CD4-positive, alpha-beta T cell treated with Interleukin-4 for 1 hour (primary cell): ENCODE measurements at places on chromosomes 1 and 21.

- peak; percentile 57 for DNase-seq
Observed at GRCh38 chr1:235067396-235068157, 61.1 kb downstream of the TOMM20 start.

GRCh38 chr1:59596432-59596831, 218.3 kb upstream of the HOOK1 start:
- no peak for DNase-seq

DNA sequence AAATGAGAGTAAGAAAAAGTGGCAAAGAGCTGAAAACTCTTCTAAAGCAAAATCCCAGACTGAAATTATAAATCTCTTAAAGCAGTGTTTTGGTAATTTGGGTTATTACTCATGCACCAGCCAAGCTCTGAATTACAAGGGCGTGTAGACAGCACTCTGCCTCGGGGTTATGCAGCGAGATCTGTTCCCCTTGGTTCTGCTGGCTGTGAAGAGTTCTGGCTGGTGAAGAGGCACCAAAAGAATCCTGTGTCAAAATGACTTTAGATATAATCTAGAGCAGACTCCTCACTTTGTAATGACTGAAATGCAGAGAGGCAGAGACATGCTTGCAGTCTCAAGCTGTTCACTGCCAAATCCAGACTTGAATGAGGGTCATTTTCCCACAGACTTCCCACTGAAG, 461.8 kb upstream of the CXADR start:
- DNase-seq = no peak

DNA sequence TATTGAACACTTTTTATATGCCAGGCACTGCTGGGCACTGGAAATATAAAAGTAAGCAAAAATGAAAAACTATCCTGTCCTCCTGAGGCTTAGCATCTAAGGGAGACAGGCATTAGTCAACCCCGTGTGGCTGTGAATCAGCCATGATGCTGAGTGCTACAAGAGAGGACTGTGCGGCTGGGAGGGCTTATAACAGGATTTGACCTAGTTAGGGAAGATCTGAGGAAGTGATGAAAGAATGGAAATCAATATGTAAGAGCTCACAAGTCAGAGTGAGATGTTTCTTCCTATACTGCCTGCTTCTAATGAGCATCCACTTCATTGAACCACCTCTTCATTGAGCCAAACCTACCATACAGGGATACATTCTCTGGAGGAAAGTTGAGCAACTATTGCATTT, 15.1 kb downstream of the TRIM45 start:
- no peak for DNase-seq

DNA sequence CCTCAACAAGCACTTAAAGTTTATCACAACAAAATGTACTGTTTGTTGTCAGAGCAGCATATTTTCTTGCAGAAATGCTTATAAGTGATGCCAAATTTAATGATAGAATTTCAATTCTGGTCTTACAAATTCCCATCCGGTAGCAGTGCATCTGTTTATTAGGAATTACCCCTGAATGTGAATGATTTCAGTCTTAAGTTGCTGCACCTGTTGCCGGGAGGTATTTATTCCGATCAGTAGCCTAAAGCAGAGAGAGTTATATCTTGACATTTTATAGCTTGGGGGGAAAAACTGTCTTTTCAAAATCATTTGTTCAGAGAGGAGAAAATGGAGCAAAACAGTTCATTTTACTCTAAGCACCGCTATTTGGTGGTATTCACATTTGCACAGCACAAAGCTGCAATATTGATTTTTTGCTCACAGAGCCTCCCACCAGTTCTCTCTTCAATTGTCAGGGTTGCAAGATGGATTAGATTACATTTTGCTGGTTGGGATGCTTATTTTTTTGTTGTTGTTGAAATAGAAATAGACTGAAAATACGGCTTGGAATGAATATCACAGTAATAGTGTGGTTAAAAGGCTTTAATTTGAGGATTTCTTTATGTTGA, 98.6 kb downstream of the ADGRL2 start:
- no peak for DNase-seq

DNA sequence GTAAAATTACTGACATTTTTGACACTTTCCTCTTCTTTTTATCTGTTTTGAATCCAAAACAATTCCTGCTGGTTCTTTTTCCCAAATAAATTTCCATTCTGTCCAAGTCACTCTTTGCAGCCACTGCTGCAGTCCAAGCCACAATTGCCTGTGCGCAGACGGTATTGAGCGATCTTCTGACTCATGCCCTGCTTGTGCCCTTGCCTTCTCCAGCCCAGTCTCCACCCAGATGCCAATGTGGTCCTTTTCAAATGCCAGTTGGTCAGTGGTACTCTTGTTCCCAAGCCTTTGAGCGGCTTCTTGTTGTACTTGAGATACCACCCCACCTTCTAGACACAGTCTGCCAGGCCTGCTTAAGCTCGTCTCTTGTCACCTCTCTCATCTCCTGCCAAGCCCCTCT, 78.9 kb downstream of the CAMTA1 start:
- DNase-seq = no peak

- no peak for DNase-seq
Observed at GRCh38 chr1:238324211-238324864, 433.6 kb upstream of the ZP4 start.

- no peak for DNase-seq
Observed at GRCh38 chr1:117669572-117669971, 63.7 kb downstream of the TENT5C start.
